ENCODE measurements at places on chromosomes 5 and 9.

GRCh38 chr9:107219486-107220077 is 63.5 kb upstream of the RAD23B start:
- no peak for DNase-seq

GRCh38 chr9:20698782-20699181 is 14.7 kb downstream of the FOCAD start:
- no peak for DNase-seq

DNA sequence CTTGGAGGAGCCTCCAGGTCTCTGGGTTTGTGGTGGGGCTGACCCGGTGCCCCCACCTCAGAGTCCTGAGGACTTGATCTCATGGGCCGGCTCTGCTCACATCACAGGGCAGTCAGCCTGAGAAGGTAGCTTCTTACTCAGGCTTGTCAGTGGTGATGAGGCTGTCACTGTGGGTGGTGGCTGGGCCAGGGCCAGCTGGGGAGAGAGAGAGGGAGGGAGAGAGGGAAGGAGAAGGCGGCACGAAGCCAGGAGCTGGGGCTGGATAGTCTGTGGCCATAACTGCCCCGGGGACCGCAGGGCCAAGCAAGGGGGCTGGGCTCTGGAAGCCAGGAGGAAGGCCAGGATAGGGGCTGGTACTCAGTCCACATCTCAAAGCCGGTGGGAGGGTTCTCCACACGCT is 6.5 kb downstream of the NTNG2 start:
- DNase-seq = no peak

DNA sequence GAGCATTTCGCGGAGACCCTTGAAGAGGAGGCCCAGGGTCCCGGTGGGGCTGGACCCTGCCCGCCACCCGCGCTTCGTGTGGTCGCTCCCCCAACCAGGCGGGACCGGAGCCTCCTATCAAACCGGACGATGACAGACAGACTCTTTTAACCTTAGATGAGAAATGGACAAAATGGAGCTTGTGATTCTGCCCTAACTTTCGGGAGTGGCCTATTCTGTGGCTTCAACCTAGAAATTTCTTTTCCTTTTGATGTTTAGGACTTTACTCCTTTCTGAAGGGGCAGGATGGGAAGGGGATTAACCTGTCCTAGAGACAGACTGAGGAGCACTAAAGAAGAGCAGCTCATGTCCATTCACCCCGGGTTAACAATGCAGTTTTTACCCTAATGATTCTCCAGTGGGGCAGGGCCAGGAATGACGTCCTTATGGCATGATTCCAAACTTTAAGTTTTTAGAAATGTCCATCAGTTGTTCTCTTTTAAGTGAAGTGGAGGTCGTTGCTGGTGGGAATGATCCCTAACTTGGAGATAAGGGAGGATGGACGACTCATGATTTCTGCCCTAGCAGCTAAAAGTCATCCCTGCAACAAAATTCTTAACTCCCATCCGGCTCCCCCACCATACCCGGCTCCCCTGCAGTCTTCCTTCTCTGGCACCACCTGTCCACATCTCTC is 1.0 kb downstream of the NIPSNAP3A start:
- no peak for DNase-seq

GRCh38 chr5:132526290-132526973 is 16.9 kb downstream of the IL5 start:
- DNase-seq = peak; percentile 16

DNA sequence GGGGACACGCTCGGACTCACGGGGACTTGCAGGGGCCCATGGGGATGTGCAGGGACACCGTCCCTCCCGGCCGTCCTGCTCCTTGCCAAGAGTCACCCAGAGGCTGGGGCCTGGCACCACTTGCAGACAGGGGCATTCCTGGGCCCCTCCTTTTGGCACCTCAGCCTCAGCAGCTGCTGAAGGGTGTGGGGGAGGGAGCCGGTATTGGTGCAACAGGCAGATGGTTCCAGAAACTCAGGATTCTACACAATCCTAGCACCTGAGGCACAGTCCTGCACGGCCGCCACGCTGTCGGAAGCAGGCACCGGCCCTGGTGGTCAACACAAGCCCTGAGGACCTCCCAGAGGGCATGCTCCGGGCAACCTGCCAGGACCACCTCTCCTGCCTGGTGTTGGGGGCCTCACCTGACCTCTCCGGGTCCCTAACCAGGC is 19.3 kb upstream of the SLC12A7 start:
- DNase-seq = peak; percentile 68

DNA sequence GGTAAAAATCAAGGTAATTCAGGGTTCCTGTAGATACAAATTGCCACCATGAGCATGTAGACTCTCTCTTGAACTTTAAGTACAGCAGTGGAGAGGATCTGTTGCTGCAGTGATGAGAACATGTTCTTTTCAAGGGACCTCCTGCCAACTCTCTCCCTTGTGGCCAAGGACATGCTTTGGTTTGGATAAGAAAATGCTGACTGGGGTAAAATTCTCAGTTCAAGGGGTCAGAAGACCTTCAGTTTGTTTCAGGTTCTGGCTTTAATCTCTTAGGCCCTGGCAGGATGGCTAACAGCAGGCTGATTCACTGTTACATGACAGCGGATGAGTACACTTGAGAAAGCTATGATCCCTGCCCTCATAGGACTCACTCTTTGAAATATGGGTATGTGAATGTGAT is 299.2 kb upstream of the NMUR2 start:
- no peak for DNase-seq

DNA sequence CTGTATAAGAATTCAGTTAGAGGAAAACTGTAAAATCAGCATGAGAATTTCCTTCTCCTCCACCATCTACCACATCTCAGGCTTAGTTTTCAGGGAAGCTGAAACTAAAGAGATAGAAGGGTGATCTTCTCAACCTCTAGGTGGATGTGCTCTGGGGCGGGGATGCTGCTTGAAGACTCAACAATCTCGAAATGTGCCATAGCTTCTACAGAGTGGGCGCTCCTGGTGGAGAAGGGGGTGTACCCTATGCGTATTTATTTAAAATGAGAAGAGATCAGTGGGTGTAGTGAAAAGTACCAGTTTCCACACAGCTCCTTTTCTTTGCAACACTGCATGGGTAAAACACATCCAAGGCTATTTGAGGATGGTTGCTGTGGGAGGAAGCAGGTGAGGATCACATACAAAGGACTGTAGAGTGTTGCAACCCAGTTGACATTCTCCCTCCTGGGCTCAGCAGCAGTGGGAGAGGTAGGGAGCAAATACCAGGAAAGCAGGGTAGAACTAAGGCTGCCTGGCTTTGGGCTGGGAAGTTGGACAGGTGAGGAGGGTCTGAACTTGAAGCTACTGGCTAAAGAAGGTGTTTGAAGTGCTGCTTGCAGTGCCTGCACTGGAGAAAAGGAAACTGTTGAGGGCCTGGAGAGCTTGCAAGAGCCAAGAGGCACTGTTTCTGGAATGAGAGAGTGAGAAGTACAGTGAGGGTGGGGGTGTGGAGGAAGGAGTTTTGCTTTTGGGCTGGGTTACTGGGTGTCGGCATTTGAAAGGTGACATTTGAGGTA is 73.1 kb downstream of the MAST4 start:
- DNase-seq = no peak

- peak; percentile 16 for DNase-seq
Observed at GRCh38 chr9:113381909-113382411, 5.2 kb upstream of the HDHD3 start.

GRCh38 chr5:9815051-9815450 is 184.9 kb upstream of the TAS2R1 start:
- DNase-seq = no peak

- DNase-seq = no peak
Observed at GRCh38 chr9:88653911-88654310, 118.9 kb downstream of the NXNL2 start.

- no peak for DNase-seq
Observed at GRCh38 chr9:16417161-16417560, 453.3 kb downstream of the BNC2 start.

Measured in NCI-H510A treated with DMSO at 0.1 percent for 48 hours (cell line).